T-helper 2 cell treated with Interferon-gamma antibody and Interleukin-4, amounts not matched to agents 5 μg/mL and 100 μg/mL, for 36 hours (primary cell): ENCODE measurements at places on chromosomes 13 and 19.

DNA sequence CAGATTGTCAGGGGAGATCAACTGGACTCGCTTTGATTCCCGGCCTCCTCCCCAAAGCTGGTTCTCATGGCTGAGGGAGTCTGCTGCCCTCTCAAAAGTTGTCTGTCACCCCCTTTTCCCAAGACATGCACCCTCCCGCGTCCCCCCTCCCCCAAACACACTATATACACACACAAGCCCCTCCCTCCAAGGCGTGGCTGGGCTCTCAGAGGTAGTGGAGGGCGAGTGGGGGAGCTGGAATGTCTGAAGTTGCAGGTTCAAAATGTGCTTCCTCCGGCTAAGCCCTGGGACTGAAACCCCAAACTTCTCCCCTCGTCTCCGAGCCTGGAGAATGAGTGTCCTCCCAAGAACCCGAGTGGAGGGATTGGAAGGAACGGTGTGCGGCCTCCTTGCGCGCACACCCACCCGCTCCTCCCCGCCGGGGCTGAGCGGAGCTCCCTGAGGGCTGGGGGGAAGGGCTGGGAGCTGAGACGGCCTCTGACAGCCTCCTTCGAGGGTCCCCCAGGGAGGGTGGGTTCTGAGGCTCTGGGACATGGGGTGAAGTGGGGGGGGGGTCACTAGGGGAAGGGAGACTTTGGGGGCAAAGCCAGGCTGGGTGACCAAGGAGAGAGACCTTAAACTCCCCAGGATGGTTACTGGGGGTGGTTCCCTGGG is 9.9 kb upstream of the MEIS3 start:
- no peak for DNase-seq

GRCh38 chr13:114100446-114101357 is 31.7 kb downstream of the RASA3 start:
- DNase-seq: no peak

GRCh38 chr13:57858376-57858775 is 226.8 kb downstream of the PCDH17 start:
- DNase-seq: no peak

DNA sequence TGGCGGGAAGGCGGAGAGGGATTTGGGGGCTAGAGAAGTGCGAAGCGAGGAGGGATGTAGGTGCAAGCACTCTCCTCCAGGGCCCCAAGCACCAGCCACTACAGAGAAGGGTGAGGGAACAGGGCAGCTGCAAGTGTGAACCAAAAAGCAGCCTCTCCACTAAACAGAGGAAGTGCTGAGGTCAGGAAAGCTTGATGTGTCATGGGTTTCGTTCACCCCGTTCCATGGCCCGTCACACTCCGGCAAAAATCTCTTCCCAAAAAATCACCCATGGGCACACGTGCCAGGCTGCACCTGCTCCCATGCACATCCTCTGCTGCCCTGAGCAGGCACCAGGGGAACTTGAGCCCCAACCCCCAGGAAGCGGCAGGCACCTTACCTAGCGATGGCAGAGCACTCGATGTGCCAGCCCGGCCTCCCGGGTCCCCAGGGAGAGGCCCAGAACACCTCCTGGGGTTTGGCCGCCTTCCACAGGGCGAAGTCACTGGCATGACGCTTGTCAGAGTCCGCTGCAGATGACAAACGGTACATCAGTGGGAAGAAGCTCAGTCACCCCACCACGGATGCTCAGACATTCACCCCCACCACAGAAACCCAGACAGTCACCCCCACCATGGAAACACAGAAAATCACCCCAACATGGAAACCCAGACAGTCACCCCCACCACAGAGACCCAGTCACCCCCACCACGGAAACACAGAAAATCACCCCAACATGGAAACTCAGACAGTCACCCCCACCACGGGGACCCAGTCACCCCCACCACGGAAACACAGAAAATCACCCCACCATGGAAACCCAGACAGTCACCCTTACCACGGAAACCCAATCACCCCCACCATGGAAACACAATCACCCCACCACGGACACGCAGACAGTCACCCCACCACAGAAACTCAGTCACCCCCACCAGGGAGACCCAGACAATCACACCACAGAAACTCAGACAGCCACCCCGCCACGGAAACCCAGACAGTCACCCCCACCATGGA is 29.0 kb downstream of the CARS2 start:
- peak; percentile 19 for DNase-seq

GRCh38 chr19:38079926-38080380 is 144.1 kb downstream of the DPF1 start:
- no peak for DNase-seq

- peak; percentile 56 for DNase-seq
These were observed 64.8 kb upstream of the GPR183 start for GRCh38 chr13:99371956-99372355.

- DNase-seq: no peak
These were observed 6.2 kb downstream of the PEAK3 start for GRCh38 chr19:2275588-2276428.

DNA sequence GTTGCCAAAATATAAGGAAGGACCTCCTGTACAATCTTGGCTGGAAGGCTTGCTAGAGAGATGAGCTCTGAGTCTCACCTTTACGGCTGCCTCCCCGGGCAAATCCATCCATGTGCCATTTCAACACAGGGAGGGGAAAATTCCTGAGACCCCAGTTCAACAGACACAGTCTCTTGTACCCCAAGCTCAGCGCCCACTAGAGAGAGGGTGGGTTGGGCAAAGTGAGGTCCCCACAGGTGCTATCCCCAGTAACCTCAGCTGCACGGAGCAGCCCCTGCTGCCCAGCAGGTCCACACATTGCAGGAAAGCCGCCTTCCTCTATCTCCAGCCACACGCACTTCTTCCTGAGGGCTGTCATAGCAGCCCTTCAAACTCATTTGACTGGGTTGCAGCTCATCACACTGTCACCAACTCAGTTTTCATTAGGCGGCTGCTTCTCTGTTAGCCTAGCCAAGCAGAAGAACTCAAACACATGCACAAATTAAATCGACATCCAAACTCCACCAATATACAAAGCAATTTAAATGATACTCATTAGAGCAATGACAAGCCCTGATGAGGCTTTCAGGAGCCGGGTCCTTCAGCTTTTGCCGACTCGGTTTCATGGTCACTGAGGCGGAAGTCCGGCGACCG is 80.4 kb downstream of the TSHZ3 start:
- DNase-seq: no peak

DNA sequence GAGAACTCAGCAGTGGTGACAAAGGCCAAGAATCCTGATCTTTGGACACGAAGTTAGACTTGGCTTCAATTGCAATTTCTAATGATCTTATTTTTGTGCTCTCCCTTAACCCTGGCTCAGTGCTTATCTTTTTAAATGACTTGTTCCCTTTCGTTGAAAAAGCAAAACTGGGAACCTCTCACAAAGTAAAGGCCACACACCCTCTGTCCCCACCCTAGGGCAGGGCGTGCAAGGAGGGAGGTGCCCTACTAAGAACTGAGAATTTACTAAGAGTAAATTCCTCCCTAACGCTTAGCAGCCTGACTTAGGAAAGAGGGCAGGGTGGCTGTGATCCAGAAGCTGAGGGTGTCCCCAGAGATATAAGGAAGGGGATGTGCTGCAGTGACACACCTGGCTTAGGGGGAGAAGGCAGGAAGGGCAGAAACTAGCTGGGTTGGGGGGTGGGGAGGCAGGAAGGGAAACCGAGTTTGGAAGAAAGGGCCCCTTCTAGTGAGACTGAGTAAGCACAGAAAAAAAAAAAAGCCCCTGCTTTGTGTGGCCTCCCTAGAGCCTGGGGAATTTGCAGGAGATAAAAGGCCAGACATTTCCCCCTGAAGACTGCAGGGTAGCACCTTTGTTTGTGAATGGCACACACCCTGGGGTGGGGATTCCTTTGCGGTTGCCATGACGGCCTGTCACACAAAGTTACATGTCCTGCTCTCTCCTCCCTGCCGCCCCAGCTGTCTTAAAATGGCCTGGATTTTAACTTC is 435.1 kb downstream of the EFNB2 start:
- no peak for DNase-seq

DNA sequence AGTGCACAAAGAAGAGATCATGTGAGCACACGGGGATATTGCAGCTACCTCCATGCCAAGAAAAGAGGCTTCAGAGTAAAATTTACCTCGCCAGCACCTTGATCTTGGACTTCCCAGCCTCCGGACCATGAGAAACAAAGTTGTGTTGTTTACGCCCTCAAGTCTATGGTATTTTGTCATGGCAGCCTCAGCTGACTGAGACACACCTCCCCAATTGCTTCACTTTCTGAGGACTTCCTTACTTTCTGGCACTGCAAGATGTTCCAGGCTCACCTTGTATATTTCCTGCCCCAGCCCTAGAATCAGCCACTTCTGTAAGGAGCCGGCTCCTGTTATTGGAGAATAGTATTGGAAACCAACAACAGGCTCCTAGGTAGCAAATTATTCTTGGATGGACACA is 6.6 kb upstream of the CEBPG start:
- DNase-seq: no peak

DNA sequence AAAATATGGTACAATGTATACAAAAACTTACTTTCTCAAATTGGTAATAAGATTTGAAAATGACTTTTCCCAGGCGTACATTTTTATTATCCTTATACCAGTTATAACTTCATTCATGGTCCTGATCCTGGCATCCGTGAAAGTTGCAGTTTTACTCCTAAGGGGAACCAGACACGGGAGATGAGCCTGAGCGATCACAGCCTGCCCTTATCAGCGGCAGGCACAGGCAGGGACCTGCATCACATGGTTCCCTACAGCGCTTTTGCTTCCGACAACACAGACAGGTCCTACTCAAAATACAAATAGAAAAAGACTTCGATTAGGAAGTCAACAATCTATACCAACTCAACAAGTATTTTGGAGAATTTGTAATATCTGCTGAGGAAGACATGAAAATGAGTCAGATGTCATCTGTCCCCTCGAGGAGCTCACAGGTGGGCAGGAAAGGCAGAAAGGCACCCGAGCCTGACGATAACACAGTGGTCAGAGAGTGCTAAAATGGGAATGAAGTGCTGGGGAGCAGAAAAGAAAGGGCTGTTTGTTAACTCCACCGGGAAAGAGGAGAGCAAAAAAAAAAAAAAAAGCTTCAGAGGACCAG is 93.4 kb downstream of the ABCC4 start:
- no peak for DNase-seq

- no peak for DNase-seq
These were observed 140.5 kb downstream of the NDFIP2 start for GRCh38 chr13:79621449-79621848.

- no peak for DNase-seq
These were observed 111.6 kb downstream of the GGACT start for GRCh38 chr13:100476963-100477362.

GRCh38 chr13:48403151-48403631 is 9.7 kb downstream of the LPAR6 start:
- peak; percentile 48 for DNase-seq

- DNase-seq: no peak
These were observed 31.8 kb downstream of the EFNA2 start for GRCh38 chr19:1317274-1318003.

GRCh38 chr13:33127009-33127551 is 110.9 kb downstream of the KL start:
- no peak for DNase-seq

DNA sequence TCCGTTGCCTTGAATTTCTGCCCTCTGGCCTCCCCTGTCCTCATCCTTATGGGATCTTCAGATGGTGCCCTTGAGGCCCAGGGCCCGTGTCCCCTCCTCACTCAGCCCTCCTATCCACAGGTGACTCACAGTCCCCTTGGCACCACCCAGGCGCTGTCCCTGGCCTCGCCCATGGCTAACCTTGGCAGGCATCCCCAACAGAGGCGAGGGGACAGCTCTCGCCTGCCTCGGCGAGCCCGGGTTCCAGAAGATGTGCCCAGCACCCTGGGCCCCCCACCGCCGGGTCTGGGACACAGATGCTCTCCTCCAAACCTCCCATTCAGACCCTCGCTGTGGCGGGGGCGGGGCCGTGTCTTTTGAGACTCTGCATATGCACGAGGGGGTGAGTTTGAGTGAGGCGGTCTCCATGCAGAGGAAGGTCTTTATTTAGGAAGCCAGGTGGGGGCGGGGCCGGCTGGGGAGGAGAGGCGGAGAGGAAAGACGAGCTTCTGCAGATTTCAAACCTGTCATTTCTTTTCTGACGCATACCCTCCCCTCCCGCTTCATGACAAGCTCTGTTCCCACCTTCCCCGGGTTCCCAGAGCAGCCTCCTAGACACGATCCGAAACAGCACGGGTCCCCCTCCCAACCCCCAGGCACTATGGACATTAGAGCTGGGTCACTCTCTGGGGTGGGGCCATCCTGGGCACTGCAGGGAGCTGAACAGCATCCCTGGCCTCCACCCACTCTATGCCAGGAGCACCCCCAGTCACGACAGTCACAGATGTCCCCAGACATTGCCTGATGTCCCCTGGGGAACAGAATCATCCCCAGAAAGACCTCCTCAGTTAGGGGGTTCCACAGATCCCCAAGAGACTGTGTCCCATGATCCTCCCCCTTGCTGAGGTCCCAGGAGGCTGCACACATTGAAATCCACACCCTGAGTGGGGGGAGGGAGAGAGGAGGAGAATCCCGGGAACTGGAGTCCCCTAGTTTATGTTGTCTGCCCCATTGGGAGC is 48.5 kb downstream of the GNG7 start:
- no peak for DNase-seq

GRCh38 chr19:34126966-34127365 is 45.3 kb upstream of the LSM14A start:
- DNase-seq: no peak

DNA sequence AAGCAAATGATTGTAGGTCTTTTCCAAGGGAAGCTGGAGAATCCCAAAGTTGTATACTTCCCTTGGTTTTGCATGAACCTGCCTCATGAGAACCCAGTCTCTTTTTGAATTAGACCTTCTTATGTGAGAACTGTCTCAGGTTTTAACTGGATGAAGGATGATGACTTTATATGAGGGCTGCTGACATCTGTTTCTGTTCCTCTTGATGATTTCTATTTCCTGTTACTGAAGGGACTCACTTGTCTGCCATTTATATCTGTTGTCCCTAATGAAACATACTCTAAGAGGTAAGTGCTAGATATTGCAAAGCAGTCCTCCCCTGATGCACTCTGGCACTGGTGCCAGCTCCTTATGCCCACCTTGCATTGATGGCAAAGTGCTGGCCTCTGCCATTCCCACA is 33.6 kb downstream of the ERICH4 start:
- no peak for DNase-seq

DNA sequence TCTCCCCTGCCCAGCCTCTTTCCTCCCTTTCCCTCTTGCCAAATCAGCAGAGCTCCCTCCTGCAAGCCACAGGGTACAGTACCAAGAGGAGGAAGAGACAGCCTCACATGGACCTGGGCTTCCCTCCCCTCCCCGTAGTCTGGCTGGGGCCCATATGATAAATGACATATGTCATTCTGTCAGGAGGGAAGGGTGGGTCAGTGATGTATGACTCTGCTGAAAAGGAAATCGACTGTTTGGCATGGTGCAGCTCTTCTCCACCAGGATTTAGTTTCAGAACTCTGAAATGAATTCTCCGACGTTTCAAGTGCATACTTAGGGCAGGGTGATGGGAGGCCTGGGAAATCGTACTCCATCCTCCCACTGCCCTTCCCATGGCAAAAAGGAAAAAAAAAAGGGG is 9.8 kb downstream of the TSHZ3 start:
- no peak for DNase-seq
